Stimulated activated naive B cell treated with anti-CD40 and anti-IgM and Interleukin-4, amounts not matched to agents 10 μg/mL and 1 μg/mL and 100 μg/mL, for 72 hours (primary cell): ENCODE measurements at places on chromosomes 1 and 21.

GRCh38 chr1:98369463-98369862, 292.1 kb upstream of the SNX7 start:
- H3K27ac ChIP-seq: no peak overlapping the region
- no peak for DNase-seq
- no peaks in the 10 kb centered on the region for H3K4me1 ChIP-seq
- no peak overlapping the region for H3K4me3 ChIP-seq

DNA sequence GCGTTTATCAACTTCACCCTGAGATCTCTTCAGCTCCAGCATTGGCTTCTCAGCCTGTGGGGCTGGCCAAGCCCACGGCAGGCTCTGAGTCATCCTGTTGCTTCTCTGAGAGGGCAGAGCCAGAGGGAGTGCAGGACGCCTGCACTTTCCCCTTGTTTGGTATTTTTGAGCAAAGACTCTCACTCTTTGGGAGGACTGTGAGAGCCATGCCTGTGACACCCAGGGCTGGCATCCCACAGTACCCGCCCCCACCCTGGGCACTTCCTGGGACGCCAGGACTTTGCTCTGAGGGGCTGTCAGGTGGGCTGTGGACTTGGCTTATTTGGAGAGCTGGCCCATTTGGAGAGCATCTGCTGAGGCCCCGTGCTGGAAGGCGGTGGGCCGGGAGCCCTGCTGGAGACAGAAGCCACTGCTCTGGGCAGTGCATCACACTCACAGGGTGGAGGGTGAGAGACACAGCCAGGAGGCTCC, 37.4 kb downstream of the VANGL1 start:
- no peaks in the 10 kb centered on the region for H3K27me3 ChIP-seq
- H3K27ac ChIP-seq: no peak overlapping the region
- H3K36me3 ChIP-seq: no peaks in the 10 kb centered on the region
- H3K4me3 ChIP-seq: no peak overlapping the region

DNA sequence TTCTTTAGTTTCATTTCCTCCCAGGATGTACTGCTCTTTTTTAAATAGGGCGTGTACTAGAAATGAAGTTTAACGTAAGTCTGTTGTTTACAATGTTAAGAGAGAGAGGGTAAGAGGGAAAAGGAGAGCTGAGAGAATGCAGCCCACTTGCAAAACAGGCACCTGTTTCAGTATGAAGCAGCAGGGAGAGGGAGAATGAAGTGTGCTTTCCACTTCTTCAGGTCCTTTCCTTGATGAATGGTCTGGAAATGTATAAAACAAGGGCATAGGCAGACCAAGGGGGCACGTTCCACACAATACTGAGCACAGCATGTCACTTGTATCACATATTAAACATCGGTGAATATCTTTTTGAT, 2.0 kb downstream of the KCNA3 start:
- peak; percentile 1 for DNase-seq
- H3K27ac ChIP-seq: peak overlapping the region; percentile 92

DNA sequence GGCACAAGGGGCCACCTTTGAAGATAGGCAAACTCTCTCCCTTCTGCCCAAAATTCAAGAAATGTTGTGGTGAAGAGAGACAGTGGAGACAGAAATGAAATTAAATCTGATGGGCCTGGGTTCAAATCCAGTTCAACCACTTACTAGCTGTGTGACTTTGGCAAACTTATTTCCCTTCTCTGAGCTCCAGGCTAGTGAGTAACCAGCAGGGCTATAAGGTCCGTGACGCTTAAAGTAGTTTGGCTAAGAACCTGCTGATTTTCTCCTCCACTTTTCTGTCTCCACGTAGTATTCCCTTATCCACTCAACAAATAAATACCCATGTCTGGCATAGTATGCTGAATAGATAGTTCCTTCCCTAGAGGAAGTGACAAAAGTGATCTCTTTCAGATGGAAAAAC, 1.9 kb downstream of the SLC2A1 start:
- peak overlapping the region; percentile 93 for H3K4me3 ChIP-seq
- H3K27ac ChIP-seq: peak overlapping the region; percentile 96
- H3K27me3 ChIP-seq: no peaks in the 10 kb centered on the region

DNA sequence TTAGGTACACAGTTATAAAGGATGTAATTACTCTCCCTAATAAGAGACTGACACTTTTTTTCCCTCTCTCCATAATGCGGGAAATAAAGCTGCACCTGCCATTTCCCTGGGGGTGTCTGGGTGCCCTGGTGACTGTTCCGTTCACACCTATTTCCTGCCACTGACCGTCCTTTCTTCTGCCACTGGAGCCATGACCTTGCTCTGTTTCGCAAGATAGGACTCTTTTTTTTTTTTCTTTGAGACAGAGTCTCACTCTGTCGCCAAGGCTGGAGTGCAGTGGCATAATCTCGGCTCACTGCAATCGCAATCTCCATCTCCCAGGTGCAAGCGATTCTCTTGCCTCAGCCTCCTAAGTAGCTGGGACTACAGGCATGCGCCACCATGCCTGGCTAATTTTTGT, 66.1 kb upstream of the SERBP1 start:
- H3K4me3 ChIP-seq: no peak overlapping the region
- no peak for DNase-seq
- H3K36me3 ChIP-seq: no peaks in the 10 kb centered on the region
- no peak overlapping the region for H3K27ac ChIP-seq
- peaks cover 10% of the 10 kb centered on the region for H3K27me3 ChIP-seq
